ENCODE measurements at places on chromosomes 7 and 10.

GRCh38 chr10:69558559-69558958 lies 14.7 kb downstream of the NEUROG3 start:
- DNase-seq = no peak

- no peak for DNase-seq
These were observed 4.8 kb upstream of the POLR1F start for GRCh38 chr7:19713676-19714075.

DNA sequence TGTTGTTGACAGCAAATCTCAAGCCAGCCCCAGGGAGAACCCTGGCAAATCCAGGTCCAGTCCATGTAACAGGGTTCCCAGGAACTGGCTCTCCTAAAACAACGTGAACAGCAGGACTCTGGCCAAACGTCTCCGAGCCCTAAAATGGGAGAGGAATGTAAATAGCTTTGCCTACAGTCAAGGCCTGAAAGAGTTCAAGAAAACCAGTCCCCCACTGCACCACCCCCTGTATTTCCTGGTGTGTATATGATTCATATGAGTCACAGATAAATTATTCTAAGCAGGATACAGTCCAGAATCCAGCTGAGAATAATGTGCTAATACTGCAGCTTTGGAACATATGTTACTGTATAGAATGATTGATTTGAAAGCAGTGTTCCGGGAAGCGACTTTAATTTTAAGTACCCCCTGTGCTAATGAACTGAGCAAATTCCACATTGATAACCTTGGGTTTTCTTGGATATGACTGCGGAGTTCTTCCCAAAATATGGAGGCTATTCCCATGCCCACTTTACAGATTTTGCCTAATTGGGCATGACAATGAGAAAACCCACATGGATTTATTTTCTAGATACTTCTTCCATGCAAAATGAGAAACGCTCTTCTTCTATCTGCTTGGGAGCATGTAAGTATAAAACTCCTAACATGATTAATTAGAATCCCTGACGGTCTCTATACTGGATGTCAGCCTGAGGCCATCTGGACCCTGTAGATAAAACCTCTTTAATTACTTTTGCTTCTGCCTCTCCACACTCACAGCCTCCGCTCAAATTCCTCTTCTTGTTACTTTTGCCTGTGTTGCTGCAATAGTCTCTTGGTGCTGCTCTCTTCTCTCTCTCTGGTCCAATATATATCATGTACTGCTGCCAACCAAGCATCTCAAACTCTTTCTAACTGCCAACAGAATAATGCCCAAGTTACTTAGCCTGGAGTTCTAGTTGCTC lies 50.2 kb downstream of the LAMB4 start:
- no peak for DNase-seq

DNA sequence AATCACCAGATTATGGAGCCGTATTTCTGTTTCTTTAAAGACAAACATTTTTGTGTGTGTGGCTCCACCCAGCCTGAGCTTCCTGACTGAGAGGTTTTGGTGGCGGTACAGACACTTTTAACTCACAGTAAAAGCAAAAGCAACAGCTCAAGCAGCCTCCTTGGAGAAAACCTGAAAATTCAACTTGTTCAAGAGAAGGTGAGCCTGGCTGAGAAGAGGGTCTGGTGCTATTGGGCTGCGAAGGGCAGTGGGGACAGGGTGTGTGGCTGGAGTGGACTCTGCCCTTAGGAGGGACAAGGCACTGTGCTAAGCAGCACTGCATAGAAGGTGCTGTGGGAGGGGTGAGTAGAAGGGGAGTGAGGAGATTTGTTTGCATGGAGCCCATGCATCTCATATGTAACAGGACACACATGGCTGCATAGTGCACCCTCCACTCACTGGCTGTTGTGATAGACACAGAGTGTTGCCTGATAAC lies at the start of gene GIMAP7:
Gene GIMAP7 (plus strand): TSS at position 125 of the 475 bp plus-strand sequence. CDS start 5,103 bp downstream, outside the sequence.
- peak; percentile 35 for DNase-seq

GRCh38 chr7:38068461-38068860 lies 109.6 kb upstream of the STARD3NL start:
- DNase-seq = no peak

GRCh38 chr10:73974309-73974946 lies 23.5 kb upstream of the VCL start:
- no peak for DNase-seq

DNA sequence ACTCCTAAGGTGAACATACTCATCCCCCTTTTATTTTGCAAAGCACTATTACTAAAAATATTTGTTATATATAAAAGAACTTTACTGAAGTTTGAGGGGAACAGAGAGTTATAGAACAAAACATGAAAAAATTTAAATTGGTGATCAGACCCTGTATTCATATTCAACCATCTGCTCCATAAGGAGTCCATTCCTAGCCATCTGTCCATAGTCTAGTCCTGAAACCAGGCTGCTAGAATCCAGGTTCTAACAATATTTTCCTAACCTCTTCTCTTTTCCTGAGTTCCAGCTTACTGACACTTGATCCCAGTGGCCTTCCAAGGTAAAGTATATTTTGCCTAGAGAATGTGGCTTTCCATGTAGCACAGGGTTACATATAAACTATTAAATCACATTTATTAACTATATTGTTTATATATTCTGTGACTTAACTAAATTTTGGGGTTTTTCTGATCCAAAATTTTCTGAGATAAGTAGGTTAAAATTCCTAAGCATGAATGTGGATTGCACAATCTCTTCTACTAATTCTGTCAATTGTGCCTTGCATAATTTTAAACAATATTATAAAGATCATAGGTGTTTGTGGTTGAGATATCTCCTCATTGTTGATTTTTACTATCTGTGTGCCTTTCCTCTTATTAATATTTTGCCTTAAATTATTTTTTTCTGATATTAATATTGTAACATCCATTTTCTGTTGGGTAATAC lies 137.6 kb upstream of the MAGI2 start:
- DNase-seq = no peak

- no peak for DNase-seq
These were observed 6.8 kb upstream of the EIF3A start for GRCh38 chr10:119087271-119087882.

DNA sequence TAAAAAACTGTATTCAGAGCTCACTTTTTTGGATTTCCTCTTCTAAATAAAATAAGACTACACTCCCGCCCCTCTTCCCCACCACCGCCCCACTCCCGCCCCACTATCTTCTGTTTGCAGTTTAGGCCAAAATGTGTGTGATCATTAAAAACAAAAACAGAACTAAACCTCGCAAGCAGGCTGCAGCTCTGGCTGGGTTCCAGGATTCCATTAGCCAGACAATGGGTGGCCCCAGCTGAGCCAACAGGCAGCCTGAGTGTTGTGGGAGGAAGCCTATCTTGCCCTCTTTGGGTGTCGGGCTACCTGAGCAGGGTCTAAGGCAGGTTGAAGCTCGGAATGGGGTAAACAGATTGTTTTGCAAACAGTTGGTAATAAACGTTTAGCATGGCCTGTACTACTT lies 41.7 kb downstream of the ARL4A start:
- DNase-seq = no peak

DNA sequence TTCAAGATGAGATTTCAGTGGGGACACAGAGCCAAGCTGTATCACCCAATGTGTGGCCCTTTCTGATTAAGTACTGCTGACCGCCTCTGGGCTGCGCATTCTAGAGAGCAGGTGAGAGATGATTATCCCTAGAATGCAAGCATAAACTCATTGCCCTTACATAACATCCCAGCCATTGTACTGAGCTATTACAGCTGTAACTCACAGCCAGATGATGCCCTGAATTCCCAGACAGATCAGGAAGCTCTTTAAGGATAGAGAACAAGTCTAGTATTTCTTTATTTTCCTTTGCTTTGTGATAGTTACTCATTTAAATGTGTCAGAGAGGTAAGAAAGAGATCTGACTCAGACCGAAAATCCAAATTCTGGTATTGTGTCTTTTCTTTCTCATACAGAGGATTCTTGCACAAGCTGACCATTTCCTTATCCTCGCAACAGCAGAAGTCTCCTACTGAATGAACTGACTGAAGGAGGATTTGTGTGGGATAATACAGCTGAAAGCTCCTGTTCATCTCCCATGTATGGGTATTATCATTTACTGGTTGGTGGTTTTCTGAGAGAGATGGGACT lies 58.4 kb downstream of the ZNF22 start:
- DNase-seq = no peak

- no peak for DNase-seq
These were observed 82.3 kb upstream of the PPIF start for GRCh38 chr10:79264942-79265341.

GRCh38 chr10:111203615-111204014 lies 126.8 kb downstream of the ADRA2A start:
- DNase-seq = no peak

GRCh38 chr7:128737867-128738385 lies 1.2 kb upstream of the CALU start:
- no peak for DNase-seq

DNA sequence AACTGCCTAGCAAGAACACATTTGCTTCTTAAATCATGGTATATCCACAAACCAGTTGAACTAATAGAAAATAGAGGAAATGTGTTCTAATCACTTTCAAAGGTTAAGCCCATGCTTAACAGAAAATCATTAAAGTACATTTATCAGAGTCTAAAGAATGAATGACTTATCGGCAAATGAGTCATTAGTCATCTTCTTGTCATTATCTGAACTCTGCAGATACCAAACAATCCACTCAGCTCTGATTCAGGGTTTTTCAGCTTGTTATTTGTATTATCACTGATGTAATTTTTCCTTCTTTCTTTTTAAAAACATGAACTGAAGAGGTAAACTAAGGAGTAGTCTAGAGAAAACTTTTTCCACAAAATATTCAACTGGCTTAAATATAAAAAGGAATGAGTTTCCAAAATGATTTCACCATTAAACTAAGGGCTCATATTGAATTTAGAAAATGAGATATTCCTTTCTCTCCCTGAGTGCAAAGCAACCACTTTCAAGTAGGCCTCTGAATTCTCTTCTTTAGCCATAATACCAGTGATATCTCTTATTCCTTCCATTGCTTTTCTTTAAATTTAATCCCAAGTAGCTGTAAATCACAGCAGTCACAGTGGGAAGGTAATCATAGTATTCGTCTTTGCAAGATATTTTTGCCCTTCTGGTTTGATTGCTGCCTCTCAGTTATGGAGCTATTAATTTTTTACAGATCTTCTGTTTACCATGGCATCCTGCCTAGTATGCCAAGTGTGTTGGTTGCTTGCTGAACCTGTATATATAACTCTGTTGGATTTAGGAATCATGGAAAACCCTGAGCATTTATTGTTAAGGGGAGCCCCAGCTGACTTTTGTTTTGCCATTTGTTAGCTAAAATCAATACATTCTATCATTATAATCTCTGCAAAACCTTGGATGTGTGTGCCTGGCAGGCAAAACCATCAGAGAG lies 125.1 kb downstream of the THSD7A start:
- DNase-seq = no peak

DNA sequence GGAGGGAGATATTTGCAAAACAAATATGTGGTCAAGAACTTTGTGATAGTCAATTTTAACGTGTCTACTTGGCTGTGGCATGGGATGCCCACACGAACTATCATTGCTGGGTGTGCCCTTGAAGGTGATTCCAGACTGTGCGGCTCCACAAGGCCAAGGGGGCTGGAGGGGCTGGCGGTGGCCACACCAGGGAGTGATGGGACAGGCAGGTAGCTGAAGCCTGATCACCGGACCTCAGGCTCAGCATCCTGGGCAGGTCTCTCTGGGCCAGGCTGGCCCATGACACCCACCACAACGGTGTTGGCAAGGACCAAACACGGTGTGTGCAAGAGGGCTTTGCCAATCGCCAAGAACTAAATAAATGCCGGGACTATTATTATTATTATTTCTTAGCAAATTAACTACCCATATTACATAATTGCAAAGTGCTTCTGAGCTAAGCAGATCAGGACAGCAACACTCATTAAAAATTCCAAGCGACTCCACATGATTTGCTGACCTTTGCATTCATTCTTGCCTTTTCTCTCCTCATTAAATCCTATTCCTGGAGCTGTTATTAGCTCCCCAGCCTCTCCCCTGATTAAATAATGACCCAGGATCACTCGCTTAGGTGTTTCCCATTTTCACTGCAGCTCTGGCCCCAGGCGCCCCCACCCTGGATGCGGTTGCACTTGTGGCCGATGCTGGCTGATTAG lies 35.4 kb upstream of the PPP2R2D start:
- no peak for DNase-seq

- no peak for DNase-seq
These were observed 253.8 kb downstream of the SORCS1 start for GRCh38 chr10:106910666-106911065.

DNA sequence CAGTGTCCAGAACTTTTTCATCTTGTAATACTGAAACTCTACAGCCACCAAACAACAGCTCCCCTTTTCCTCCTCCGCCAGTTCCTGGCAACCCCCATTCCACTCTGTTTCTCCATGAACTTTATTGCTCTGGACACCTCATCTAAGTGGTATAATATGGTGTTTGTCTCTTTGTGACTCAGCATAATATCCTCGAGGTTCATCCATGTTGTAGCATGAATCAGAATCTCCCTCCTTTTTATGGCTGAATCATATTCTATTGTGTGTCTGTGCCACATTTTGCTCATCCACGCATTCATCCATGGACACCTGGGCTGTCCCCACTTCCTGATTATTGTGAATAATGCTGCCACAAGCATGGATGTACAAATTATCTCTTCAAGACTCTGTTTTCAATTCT lies 124.4 kb upstream of the FGFR2 start:
- DNase-seq = no peak

GRCh38 chr10:15348579-15348978 lies 22.5 kb downstream of the FAM171A1 start:
- no peak for DNase-seq

DNA sequence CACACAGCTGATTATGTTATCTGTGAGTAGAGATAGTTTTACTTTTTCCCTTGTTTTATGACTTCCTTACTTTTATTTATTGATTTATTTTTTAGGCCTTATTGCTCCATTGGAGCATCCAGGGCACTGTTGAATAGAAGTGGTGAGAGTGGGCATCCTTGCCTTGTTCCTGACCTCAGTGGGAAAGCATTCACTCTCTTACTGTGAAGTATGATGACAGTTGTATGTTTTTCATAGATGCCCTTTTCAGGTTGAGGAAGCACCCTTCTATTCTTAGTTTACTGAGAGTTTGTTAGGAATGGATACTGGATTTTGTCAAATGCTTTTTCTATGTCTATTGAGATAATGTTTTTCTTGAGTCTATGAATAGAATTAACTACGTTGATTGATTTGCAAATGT lies 88.6 kb downstream of the XRCC2 start:
- no peak for DNase-seq

DNA sequence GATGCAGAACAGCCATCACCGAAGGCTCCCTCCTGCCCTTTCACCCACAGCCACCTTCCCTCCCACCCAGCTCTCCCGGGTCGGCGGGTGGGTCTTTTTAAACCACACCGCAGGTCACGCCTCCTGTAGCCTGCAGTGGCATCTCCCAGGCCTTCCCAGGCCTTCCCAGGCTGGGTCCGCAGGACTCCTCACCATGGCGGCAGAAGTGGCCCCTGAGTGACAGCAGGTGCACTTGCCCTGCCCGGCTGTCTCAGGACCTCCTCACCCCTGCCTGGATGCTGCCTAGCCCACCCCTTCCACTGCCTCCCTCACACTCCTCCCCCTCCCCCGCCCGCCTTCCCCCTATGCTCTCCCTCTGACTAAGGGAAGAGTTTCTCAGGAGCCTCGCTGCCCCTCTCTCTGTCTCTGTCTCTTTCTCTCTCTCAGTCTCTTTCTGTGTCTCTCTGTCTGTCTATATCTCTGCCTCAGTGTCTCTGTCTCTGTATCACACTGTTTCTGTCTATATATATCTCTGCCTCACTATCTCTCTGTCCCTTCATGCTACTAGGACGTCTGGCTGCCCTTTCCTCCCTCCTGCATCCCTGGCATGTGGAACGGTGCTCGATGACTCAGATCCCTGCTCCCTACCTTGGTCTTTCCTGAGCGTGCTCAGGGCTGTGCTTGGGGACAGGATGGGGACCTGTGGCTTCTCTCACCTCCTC lies 57.5 kb downstream of the GLRX3 start:
- no peak for DNase-seq

GRCh38 chr7:128948976-128949760 lies 11.4 kb downstream of the IRF5 start:
- no peak for DNase-seq

Measured in stimulated activated CD4-positive, alpha-beta T cell treated with anti-CD3 and anti-CD28 coated beads, Interleukin-15, amount 100 ng/mL, for 48 hours (primary cell).